Osteocyte (in vitro differentiated cells): ENCODE measurements at places on chromosomes 5 and 9. TPM values are rescaled to one million over a fixed set of nuclear protein-coding genes. Genes with fewer than 3 reads are reported as not detected.
A peak's percentile ranks its signal among the peaks of the same experiment; 100 is the strongest.

DNA sequence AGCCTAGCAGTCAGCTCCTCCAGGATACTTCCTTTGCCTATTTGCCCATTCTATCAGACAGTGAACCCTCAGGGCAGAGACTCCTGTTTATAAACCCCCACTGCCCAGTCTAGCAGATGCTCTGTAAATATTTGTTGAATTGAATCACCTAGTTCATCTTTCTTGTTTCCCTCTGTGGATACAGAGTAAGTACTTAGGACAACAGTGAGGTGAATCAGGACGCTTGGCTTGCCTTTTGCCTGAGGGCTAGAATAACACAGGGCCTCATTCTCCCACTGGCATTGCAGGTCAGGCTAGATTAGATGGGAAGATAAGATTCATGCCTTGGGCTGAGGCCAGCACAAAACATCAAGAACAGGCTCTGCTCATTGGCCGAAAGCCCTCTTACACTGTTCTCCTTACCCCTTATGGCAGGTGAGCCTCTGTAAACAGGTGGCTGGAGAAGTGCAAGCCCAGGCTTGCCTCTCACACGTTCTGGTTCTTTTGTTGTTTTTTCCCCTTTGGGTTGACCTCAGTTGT, 22.2 kb downstream of the TNFSF8 start:
- no peak overlapping the region for H3K4me3 ChIP-seq
- no peak overlapping the region for H3K27ac ChIP-seq
- H3K27me3 ChIP-seq = peaks cover 8% of the 10 kb centered on the region
- no peaks in the 10 kb centered on the region for H3K36me3 ChIP-seq
- DNase-seq = peak; percentile 56

GRCh38 chr9:36623280-36623679, 50.6 kb downstream of the MELK start:
- no peaks in the 10 kb centered on the region for H3K36me3 ChIP-seq
- H3K4me1 ChIP-seq = peaks cover 11% of the 10 kb centered on the region
- H3K27ac ChIP-seq = no peak overlapping the region
- H3K4me3 ChIP-seq = no peak overlapping the region
- H3K27me3 ChIP-seq = no peaks in the 10 kb centered on the region
- no peak for DNase-seq

Gene MSANTD3
- total RNA-seq = 58.7 and 64.5 TPM in 2 replicates

Gene ADAMTS12
- 13.9 and 15.5 TPM in 2 replicates for total RNA-seq
